ENCODE measurements at places on chromosomes 4 and X.

DNA sequence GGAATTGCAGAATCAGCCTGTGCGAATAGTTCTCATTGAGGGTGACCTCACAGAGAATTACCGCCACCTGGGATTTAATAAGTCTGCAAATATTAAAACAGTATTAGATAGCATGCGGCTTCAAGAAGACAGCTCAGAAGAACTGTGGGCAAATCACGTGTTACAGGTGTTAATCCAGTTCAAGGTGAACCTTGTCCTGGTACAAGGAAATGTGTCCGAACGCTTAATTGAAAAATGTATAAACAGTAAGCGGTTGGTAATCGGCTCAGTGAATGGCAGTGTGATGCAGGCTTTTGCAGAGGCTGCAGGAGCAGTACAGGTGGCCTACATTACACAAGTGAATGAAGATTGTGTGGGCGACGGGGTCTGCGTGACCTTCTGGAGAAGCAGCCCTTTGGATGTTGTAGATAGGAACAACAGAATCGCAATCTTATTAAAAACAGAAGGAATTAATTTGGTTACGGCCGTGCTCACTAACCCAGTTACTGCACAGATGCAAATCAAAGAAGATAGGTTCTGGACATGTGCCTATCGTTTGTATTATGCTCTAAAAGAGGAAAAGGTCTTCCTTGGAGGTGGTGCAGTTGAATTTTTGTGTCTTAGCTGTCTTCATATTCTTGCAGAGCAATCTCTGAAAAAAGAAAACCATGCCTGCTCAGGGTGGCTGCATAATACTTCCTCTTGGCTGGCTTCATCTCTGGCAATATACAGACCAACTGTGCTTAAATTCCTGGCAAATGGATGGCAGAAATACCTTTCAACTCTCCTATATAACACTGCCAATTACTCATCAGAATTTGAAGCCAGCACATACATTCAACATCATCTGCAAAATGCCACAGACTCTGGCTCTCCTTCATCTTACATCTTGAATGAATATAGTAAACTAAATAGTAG is 10.7 kb downstream of the BBS12 start:
- no peak for DNase-seq

GRCh38 chr4:16672421-16672820 is 226.0 kb downstream of the LDB2 start:
- no peak for DNase-seq

GRCh38 chr4:71938776-71939175 is 93.0 kb upstream of the NPFFR2 start:
- no peak for DNase-seq

- DNase-seq = no peak
Measured at GRCh38 chr4:22237846-22238494, 277.9 kb downstream of the ADGRA3 start.

- DNase-seq = no peak
Measured at GRCh38 chr4:62771983-62772557, 1571.9 kb downstream of the ADGRL3 start.

DNA sequence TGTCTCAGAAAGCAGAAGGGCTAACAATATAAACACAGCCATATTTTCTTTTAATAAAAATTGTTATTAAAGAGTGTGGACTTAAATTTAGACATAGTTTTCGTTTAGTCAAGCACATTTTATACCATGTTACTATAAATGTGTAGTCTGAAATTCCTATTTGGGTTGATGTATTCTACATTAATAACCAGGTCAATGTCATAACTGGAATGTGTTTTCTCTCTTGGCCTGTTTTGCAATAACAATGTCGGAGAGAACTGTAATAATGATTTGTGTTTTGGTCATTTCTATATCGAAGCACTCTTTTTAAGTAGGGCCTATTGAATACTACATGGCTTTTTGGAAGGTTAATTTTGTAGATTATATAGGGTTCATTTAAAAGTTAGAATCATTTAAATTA is 5.5 kb downstream of the USO1 start:
- no peak for DNase-seq

DNA sequence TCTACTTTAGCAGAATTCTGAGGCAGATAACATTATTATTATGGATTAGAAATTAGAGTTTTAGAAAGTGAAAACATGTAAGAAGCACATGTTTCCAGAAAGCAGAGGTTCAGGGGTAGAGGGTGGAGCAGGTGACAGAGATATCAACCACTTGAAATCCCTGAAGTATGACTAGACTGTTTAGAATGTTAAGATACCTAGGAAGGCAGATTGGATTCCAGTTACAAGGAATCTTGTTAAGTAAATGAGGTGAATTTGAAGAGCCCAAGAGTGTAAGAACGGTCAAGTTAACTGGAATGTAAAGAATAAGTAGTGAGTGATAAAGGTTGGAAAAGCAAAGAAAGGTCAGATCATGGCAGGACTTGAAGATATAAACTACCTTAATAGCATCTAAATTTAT is 37.6 kb downstream of the ARSJ start:
- DNase-seq = no peak

DNA sequence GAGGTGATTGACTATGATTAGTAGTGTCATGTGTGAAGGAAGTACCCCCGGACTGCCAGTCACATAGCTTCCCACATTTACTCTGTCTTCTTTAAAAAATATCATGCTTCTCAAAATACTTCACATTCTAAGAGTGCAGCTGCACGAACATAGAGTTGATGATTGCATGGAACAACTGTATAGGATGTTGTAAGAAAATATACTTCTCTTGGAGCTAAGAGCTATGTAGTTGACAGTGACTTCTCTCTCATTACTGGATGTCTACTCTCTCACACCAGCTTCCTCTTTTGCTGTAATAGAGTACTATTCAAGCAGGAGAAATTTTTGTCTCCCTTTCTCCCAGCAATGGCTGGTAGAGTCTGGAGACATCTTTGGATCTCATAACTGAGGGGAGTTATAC is 99.4 kb upstream of the PUDP start:
- no peak for DNase-seq

DNA sequence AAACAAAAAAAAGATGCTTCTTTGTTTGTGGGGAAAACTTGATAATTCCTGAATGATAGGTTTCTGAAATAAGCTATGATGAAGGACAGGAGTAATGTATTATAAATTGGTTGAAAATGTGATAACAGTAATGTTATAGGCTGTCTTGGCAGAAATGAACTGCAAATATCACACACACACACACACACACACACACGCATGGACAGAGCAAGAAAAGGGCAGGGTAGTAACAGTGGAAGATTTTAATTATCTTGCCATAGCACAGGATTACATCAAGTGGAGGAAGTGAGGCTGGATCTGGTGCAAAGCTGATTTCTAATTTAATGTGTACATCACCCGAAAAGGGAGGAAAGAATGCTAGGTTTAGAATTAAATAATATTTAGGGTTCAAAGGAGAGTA is 97.5 kb upstream of the CXXC4 start:
- DNase-seq = no peak

DNA sequence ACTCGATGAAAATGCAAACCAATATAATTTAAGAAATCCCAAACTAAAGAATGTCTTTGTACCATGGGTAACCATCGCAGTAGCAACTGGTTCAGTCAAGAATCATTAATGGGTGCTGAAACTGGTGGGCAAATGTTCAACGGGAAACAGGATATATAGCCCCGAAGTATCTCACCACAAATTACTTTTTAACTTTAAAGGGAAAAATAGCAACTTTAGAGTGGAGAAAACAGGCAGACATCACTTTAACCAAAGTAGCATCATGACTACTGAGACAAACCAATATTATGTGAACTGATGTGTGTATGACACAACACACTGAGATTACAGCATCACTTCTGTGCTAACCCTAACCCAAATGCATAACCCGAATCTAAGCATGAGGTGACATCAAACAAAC is 33.8 kb upstream of the SLAIN2 start:
- no peak for DNase-seq

DNA sequence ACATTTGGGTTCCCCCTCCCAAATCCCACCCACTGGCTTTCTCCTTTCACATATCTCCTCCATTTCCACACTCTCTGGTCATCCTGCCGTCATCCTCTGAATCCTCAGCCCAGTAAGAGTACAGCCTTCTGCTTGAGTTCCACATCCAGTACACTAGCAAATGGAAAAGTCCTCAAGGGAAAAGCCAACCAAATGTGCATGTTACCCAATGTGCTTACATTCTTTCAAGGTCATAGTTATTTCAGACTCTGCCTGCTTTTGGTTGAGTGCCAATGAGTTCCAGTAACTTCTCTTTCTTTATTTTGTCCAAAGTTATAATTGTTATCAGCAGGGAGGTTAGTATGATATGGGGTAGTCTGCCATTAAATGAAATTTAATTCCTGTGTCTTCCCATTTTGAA is 78.1 kb downstream of the SRPX start:
- DNase-seq = no peak

DNA sequence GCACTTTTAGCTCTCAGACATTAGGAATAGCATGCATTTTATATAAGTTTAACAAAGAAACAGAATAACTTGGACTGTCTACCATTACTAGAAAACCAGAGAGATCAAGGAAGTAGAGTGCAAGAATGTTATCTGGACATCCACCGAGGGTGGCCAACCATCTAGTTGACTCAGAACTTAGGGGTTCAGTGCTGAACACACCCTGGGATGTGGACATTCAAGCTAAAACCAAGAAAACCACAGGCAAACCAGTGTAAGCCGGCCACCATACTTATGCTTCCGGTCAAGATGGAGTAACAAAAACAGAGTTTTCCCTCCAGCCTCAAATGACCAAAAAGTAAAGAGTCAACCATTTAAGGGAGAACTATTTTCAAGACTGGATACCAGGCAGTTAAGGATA is 181.4 kb upstream of the MXRA5 start:
- DNase-seq = no peak

GRCh38 chr4:165635951-165636350 is 237.1 kb upstream of the TLL1 start:
- DNase-seq = no peak

DNA sequence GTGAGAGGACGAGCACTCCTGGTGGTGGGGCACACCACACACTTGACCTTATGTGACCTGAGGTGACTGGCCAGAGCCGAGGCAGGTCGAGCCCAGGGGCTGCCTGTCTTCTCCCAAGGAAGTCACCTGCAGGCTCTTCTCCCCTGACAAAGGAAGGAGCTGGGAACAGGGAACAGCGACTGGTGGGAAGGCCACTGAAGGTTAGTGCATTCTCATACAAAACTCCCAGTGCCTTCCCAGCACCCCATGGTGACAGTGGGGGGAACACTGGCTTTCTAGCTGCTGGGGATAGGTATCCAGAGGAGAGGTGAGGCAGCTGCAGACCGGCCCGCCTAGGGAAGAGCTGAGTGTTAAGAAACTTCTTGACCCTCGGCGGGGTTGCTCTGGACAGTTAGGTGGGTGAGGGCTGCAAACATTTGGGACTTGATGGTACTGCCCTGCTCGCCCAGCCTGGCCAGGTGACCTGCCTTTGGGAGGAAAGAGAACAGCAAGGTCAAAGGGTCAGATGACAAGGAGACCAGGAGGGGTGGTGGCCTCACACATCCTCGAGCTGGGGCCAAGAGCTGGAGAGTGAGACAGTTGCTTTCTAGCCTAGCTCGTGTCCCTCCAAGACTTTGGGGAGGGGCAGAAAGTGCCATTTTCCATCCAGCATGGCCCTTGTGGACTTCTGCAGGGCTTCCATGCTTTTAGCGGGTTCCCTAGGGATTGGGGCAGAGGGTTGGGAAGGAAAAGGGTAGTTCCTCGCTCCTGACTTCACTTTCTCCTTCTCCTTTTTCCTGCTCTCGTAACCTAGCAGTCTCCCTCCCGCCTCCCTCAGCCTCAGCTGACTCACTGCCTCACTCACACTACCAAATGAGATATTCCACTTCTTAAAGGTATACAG is 2.7 kb downstream of the NALF2 start:
- no peak for DNase-seq

GRCh38 chrX:68433155-68433980 is at the start of gene OPHN1:
Gene OPHN1 (minus strand): TSS chrX:68433495. CDS start chrX:68433020, 475 bp downstream.
- DNase-seq = peak; percentile 52

- no peak for DNase-seq
Measured at GRCh38 chrX:13357925-13358324, 38.1 kb upstream of the ATXN3L start.

- no peak for DNase-seq
Measured at GRCh38 chr4:140711910-140712309, 44.3 kb downstream of the TBC1D9 start.

GRCh38 chr4:183638436-183638835 is 20.5 kb downstream of the RWDD4 start:
- DNase-seq = no peak

DNA sequence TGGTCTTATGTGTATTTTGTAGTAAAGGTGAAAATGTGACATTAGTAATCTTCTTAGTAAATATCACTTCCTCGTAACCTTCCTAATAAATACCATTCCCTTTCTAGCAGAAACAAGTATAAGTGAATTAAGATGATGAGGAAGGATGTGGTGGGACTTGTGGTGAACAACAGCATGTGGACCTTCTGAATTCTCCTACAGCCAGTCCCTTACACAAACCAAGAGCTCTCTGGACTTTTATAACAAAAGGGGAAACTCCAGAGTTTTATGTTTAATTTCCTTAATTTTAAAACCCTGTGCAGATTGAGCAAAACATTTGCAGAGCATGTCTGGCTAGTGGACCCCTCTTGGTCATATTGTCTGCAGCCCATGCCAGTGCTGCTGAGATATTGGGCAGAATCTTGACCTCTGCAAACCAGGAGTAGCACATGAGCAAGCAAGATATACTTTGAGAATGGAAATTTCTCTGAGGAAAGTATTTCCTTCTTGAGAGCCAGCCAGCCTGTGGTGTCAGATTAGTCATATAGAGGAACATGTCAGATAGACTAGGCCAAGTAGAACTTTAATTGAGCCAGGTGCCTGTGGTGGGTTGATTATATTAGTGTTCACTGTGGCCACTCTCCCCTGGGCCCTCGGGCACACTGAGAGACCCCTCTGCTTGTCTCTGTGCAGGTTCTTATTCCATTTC is 328.2 kb downstream of the DKK2 start:
- no peak for DNase-seq

- DNase-seq = no peak
Measured at GRCh38 chr4:11910812-11911211, 482.1 kb upstream of the HS3ST1 start.

- no peak for DNase-seq
Measured at GRCh38 chrX:56813318-56813837, 84.3 kb downstream of the NBDY start.

- DNase-seq = peak; percentile 90
Measured at GRCh38 chr4:56978750-56979303, at the start of gene POLR2B. Gene POLR2B (plus strand): TSS chr4:56978896. CDS start chr4:56978986, 90 bp downstream.

GRCh38 chrX:102833136-102833535 is 103.9 kb upstream of the RAB40AL start:
- DNase-seq = no peak

GRCh38 chr4:57265831-57266582 is 155.8 kb upstream of the IGFBP7 start:
- DNase-seq = peak; percentile 13

GRCh38 chr4:38669208-38669607 is 5.2 kb downstream of the KLF3 start:
- DNase-seq = no peak

GRCh38 chr4:151905197-151905596 is 144.4 kb upstream of the GATB start:
- DNase-seq = no peak

GRCh38 chrX:132216806-132217202 is 2.4 kb downstream of the RAP2C start:
- DNase-seq = no peak

- DNase-seq = no peak
Measured at GRCh38 chr4:898869-899555, 33.1 kb downstream of the GAK start.

GRCh38 chr4:112127048-112127637 is 18.1 kb upstream of the FAM241A start:
- DNase-seq = no peak

- no peak for DNase-seq
Measured at GRCh38 chr4:25941457-25942221, 27.6 kb downstream of the SMIM20 start.
